Activated CD4-positive, CD25-positive, alpha-beta regulatory T cell treated with anti-CD3 and anti-CD28 coated beads, Interleukin-2, amount 50 U/mL, for 16 hours (primary cell): ENCODE measurements at places on chromosomes 13 and 19.

GRCh38 chr13:29520671-29521070, 74.8 kb downstream of the SLC7A1 start:
- DNase-seq: no peak

DNA sequence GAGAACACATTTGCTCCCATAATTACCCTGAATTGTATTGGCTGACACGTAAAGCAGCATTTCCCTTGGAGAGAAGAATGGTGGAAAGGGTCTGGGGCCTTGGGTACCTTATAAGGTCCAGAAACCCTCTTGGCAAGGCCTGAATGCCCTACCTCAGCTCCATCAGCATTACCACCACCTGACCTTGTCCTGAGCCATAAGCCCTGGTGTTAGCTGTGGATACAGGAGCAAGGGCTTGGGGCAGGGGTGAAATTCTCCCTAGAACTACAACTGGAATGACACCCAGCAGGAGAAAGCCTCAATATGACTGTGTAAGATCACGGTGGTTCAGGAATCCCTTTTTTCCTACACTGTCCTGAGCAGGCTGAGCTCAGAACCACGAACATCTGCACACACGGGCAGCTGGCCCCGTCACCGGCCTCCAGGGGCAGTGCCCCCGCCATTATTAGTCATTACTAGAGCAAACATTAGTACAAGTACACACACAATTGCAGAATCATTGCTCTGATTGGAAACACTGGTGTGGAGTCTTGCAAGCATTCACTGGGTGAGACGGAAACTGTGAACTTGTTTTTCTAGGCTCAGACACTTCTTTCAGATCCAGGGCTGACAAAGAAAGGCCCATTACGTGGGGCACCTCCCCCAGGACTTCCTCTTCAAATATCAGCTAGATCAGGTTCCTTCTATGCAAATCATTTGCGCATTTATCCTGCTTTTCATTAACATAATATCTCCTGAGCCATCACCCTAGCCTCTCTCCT, 26.8 kb upstream of the MTIF3 start:
- DNase-seq: peak; percentile 10

GRCh38 chr13:78881751-78882150, 222.8 kb upstream of the OBI1 start:
- DNase-seq: no peak

GRCh38 chr13:29524176-29524575, 71.3 kb downstream of the SLC7A1 start:
- DNase-seq: no peak

DNA sequence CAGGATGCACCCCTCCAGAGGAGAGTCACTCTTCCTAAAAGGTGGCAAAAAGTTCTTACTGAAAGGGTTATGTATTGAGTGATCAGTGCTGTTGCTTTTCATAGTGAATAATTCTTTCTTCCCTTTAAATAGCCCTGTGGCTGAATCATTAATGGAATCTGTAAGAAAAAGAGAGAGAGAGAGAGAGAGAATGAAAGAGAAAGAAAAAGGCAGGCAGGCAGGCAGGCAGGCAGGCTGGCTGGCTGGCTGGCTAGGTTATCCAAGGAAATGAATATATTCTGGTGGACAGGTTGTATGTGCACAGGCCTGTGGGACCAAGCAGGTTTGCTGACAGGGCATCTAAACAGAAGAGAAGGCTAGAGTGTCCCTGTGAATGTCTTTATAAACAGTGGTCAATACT, 100.5 kb downstream of the DLEU7 start:
- DNase-seq: no peak

DNA sequence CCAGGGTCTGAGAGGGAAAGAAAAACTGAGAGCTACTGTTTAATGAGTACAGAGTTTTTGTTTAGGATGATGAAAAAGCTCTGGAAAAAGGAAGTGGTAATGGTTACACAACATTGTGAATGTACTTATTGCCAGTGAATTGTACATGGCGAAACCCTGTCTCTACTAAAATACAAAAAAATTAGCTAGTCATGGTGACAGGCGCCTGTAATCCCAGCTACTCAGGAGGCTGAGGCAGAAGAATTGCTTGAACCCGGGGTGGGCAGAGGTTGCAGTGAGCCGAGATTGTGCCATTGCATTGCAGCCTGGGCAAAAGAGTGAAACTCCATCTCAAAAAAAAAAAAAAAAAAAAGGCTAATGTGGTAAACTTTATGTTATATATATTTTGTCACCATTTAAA, 96.3 kb downstream of the VWA8 start:
- no peak for DNase-seq

DNA sequence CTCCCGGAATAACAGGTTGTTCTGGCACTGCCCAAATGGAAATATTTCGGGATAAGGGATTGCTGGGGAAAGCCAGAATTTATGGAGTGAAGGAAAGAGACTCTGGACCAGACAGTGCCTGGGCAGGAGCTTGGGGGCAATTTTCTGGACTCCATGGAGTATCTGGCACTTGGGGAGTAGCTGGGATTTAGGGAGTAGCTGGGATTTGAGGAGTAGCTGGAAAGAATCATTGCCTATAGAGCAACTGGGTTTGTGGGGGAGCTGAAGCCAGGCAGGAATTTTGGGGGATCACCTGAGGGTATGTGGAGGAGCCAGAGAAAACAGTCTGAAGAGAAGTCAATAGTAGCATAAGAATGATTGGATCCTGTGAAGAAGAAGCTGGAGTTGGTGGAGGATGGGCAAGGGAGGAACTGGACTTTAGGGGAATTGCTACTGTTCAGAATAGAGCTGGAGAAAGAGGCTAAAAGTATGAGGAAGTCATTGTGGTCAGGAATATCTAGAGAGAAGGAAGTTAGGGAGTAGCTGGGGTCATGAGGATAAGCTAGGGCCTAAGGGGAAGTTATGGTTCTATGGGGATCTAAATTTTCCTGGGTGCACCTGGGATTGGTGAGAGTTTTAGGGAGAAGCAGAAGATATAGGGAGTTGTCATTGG, 14.8 kb downstream of the FSD1 start:
- DNase-seq: no peak

DNA sequence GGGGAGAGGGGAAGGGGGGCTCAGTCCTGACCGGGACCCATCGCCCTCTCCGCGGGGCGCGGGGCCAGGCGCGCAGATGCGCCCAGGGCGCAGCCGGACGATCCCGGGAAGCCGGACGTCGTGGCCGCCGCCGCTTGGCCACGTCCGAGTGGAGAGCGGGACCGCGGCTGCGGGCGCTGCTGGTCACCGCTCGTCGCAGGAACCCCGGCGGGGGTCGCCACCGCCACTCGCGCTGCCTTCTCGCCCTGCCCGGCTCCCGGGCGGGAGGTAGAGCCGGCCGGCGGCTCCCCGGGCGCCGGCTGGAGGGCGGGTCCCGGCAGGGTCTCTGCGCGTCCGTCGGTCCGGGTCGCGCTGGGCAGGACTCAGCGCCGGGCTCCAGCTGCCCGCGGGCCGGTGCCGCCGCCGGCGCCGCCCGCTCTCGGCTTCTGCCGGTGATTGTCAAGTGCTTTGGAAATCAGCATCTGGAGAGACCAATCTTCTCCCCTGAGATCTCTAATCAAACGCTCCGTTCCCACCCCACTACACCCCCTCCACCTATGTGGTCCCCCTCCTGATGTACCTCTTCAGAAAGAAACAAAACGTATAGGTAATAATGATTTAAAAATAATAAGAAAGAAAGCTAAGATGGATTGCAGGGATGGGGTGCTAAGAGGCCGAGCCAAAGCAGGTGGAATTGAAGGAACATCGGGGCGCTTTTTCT, 464.4 kb downstream of the ITGBL1 start:
- DNase-seq: no peak

GRCh38 chr19:45404557-45405434, at the start of gene PPP1R13L:
Gene PPP1R13L, minus strand, starts transcription at chr19:45405069. Its CDS starts 6,751 bp downstream, at chr19:45398318.
- DNase-seq: peak; percentile 23

GRCh38 chr13:102141625-102142472, 260.0 kb downstream of the FGF14 start:
- no peak for DNase-seq

DNA sequence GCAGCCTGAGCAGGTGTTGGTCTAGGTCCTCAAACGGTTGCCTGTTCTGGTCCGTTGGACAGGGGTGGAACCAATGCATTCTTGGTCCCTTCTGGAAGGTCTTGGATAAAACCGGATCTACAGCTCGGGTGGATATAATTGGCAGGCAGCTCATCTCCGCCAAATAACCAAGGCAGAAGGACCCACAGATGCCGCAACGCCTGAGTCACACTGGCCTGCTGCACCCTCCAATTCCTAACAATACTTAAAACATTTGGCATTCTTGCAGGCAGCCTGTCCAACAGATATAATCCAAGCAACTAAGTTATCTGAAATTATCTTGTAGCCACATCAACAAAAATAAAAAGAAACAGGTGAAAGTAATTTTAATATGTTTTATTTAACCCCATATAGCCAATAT, 59.0 kb upstream of the FGF14 start:
- no peak for DNase-seq

- DNase-seq: no peak
Observed at GRCh38 chr13:19663416-19663979, 30.0 kb downstream of the MPHOSPH8 start.

- DNase-seq: no peak
Observed at GRCh38 chr13:76732367-76732766, 153.8 kb downstream of the KCTD12 start.

DNA sequence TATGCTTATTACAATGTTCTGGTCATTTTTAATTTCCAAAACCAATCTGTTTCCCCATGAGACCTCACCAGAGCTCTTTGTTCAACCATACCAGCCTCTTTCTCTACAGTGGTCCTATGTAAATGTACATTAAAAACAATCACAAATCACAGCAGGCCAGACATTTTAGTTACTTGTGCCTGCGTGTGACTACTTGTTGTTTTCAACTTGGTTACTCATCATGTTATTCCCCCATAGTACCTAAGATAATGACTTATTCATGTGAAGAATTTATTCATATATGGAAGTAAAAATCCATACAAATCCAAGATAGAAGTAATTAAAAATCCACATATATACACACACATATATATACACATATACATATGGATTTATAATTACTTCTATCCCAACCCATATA, 379.6 kb downstream of the SLITRK6 start:
- no peak for DNase-seq
